ENCODE measurements at places on chromosomes 2 and 18.

- DNase-seq = no peak
Observed at GRCh38 chr18:77374446-77374805, 124.8 kb downstream of the GALR1 start.

GRCh38 chr18:12637393-12637792 lies 20.5 kb downstream of the SPIRE1 start:
- no peak for DNase-seq

GRCh38 chr2:8636041-8636491 lies 45.8 kb upstream of the ID2 start:
- DNase-seq = no peak

DNA sequence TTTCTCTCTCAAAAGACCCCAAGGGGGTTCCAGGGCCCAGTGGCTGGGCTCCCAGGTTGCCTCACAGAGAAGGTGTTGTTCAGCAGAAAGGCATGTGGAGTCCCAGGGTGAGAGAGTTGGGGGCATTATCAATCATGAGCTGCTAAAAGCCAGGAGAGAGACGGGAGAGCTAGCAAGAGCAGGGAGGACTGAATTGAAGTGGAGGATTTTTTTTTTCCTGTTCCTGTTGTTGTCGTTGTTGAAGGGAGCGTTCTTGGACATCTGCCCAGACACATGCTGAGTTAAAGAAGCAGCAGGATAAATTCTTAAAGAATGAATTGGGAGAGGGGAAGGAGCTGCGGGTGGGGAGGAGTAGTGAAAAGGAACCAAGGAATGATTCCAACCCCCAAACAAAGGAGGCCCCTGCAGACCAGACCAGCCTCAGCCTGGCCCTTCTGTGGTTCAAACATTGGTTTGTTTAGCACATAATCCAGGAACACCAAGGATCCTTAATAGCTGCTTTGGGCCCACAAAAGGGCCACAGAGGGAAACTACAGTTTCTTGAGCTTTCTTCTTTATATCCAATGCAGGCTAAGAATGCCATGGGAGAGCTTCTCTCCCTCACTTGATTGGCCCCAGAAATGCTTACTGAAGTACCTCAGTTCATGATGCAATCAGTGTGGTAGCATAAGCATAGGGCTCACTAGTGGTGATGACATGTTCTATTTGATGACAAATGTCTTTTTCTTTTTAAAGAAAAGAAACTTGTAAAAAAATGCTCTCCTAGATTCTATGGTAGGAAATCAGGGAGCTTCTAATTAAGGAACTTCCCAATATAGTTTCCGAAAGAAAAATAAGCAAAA lies 146.0 kb downstream of the SETBP1 start:
- peak; percentile 64 for DNase-seq

GRCh38 chr2:24272907-24273306 lies 87.4 kb downstream of the ITSN2 start:
- DNase-seq = no peak

DNA sequence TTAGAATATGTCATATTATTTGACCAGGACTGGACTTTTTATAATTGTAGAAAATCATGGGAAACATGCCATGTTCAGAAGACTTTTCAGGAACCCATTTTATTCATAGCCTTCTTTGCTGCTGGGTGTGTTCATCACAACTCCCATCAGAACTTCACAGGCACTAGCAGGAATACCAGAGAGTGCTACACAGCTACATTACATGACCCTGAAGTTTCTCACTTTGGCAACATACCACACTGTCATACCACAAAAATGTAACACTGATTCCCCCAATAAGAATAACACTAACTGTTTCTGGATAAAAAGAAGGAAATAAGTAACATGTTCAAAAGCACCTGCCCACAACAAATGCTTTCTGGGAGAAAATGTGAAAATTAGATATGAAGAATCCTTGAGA lies 405.4 kb downstream of the CDH2 start:
- no peak for DNase-seq

- DNase-seq = no peak
Observed at GRCh38 chr2:230788554-230789175, 76.0 kb downstream of the CAB39 start.

GRCh38 chr2:222305516-222306392 lies 7.0 kb upstream of the PAX3 start:
- no peak for DNase-seq
